ENCODE measurements at places on chromosomes 2 and 18. TPM values are rescaled to one million over a fixed set of nuclear protein-coding genes. Genes with fewer than 3 reads are reported as not detected.

GRCh38 chr2:160912276-160912675, 248.0 kb upstream of the TANK start:
- no peak for DNase-seq

DNA sequence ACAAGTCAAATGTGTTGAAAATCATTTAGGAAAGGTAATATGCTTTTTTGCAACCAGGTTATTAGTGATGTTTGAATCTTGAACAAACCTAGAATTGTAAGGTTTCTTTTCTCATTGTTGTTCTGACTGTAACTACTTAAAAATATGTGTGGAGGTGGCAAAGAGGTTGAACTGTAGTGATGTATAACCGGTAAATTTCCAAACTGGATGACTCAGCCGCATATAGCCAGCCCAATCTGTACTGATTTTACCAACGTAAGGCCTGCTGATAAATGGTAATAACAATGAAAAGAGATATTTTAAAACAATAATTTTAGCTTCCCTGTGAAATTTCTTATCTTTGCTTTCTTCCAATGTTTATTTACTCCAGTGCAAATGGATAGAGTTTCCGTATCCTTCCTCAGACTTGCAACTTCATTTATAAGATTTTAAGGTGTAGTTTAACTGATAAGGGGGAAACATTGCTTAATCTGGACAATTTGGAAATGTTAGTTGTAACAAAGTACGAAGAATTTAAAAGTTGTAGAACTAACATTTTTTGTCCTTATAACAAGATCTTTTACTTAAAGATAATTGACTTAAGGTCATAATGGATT, 1170.4 kb upstream of the ZEB2 start:
- DNase-seq: no peak

GRCh38 chr2:201908901-201909300, 102.6 kb downstream of the CDK15 start:
- DNase-seq: no peak

DNA sequence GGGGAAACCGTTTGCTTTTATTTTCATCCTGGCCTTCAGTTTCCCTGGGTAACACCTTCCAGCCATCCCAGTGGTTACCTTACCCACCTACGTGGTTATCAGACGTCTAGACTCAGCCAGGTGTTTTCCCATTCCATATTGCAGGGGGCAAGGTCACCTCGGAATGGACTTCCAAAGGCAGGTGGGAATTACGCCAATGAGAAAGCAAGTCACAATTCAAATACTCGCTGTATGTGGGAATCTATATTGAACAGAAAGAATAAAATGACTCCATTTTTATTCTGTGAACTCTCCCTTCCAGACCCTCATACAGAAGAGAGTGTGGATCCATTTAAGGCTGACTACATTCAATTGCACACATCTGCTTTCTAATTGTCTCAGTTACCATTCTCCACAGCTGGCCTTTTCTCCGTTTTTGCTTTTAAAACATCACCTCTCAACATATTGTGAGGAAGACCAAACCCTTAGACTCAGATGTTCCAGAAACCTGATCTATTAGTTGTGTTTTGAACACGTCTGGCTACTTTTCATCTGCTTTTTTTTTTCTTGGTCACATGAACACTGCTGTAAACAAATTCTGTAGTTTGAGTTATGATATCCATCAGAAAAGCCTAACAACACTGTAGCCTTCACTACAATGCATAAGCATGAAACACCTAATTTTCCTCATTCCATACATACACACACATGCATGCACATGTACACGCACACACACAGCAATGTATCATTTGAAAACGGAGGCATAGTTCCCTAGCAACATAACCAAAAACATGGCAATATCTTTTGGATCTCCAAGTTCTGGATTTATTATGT, 59.8 kb downstream of the BCL2 start:
- DNase-seq: no peak

DNA sequence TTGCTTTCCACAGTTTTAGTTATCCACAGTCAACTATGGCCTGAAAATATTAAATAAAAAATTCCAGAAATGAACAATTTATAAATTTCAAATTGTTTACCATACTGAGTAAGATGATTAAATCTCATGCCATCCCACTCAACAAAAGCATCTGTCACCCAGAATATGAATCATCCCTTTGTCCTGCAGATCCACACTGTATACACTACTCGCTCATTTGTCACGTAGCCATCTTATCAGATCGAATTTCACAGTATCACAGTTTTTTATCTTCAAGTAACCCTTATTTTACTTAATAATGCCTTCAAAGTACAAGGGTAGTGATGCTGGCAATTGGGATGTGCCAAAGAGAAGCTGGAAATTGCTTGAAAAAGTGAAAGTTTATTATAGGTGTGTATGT, 291.8 kb upstream of the LRATD1 start:
- no peak for DNase-seq

DNA sequence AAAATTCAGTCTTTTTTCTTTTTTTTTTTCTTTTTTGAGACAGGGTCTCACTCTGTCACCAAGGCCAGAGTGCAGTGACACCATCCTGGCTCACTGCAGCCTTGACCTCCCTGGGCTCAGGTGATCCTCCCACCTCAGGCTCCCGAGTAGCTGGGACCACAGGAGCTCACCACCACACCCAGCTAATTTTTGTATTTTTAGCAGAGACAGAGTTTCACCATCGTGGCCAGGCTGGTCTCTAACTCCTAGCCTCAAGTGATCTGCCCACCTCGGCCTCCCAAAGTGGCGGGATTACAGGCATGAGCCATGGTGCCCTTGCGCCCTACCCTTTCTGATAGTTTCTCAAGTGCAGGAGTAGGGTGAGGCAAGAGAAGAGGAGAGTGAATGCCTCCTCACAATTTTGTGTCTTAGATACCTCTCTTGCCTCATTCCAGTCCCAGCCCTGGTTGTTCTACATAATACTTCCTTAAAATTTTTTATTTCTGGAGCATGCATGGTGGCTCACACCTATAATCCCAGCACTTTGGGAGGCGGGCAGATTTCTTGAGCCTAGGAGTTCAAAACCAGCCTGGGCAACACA, 68.2 kb upstream of the CAB39 start:
- DNase-seq: no peak

GRCh38 chr18:7822435-7823331, 255.6 kb downstream of the PTPRM start:
- DNase-seq: peak; percentile 59

- DNase-seq: peak; percentile 10
Observed at GRCh38 chr2:101446869-101447268, 28.0 kb downstream of the RFX8 start.

DNA sequence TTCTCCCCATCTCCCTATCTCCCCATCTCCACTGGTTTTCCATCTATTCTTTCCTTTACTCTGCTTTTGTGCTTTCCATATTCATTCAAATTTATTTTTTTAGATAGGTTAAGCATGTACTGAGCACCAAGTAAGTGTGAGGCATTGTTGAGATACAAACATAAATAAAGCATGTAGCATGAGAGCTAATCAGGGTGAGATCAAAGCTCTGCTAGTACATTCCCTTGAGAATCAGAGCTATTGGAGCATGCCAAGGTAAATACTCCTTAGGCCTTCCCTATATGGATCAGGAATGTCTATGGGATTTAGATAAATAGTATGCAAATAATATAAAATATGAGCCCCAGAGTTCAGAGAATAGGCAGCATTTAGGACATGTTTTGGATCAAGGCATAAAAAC, 25.3 kb downstream of the BABAM2 start:
- peak; percentile 28 for DNase-seq

GRCh38 chr2:18703555-18703954, 114.2 kb upstream of the NT5C1B start:
- no peak for DNase-seq

DNA sequence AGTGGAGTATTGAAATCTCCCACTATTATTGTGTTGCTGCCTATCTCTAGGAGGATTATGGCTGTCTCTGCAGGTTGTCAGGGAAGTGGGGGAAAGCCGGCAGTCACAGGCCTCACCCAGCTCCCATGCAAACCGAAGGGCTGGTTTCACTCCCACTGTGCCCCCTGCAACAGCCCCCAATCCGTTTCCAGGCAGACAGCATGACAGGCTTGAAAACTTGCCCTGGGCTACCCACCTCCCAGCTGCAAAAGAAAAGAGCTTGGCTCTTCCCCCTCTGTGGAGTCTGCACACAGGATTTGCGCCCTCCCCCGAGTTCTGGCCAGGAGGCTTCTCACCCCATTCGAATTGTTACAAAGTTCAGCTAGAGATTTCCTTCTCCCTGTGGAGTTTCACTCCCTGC, 87.4 kb upstream of the MSTN start:
- DNase-seq: no peak

DNA sequence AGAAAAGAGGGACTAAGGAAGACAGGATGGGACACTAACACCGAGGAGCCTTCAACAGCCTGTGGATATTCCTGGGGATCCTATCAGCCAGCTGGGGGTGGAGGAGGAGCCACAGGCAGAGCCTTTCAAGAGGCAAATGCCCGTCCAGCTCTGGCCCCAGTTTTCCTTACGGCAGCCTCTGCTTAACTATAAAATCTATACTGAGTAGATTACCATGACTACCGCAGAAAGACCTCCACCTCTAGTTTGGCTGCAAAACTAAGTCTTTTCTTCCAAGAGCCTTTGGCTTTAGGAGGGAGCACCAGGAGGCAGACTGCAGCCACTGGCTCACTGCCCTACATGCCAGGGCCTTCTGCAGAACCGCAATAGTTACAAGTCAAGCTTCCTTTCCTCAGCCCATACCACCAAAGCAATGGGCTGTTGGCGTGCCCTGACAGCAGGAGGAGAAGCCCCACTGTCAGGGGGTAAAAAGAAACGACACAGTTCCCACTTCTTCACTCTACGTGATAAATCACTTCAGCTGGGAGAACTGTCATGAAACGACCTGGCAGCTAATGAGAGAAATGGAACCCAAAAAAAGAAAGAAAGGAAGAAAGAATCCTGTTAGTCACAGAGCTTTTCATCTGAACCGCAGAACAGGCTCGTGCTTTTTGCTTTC, 25.1 kb upstream of the CREB1 start:
- DNase-seq: no peak

GRCh38 chr2:236319036-236319435, 54.8 kb upstream of the ASB18 start:
- DNase-seq: no peak

DNA sequence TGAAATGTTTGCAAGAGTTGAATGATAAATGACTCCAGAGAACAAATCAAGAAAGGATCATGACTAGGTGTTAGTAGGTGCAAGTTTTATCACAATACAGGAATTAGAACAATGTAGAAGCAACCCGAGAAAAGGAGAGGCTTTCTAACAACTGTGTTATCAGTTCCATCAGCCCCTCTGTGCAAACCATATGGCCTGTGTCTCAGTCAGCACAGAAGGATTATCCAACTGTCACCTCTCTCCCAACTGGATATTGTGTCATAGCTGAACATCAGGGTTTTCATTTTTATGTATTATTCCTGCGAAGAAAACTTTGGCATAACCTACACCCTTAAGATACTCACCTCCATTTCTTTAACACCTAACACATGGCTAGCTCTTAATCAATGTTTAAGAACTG, 321.6 kb upstream of the RND3 start:
- no peak for DNase-seq

DNA sequence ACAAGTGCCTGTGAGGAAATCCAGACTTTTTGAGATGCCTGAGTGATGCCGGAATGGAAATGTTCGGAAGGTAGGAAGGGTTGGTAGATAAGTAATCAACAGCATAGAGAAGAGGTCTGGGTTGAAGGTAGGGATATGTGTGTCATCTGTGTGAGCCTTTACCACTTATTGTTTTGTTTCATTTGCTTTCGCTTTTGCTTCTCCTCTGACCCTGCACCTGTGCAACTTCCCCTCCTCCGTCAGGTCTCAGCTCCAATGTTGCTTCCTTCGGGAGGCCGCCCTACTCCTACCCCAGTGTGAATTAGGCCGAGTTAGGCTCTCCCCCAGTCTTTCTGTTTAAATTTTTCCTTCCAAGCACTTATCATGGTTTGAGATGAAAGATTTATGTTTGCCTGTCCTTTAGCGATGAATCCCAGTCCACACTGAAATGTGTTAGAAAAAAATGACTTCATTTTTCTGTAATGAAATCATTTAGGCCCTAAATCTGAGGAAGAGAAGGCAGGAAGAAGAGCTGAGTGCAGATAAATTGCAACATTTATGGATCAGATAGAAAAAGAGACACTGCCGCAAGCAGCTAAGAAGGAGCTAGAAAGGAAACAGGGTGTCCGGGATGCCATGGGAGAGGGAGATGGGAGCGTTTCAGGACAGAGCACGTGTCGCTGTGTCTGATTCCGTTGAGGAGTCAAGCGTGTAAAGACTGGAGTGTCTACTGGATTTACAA, 139.6 kb upstream of the PELI1 start:
- peak; percentile 28 for DNase-seq

- peak; percentile 34 for DNase-seq
Observed at GRCh38 chr2:69933254-69933828, 18.4 kb downstream of the MXD1 start.

GRCh38 chr2:217077831-217078407, 218.1 kb upstream of the TNP1 start:
- DNase-seq: no peak

DNA sequence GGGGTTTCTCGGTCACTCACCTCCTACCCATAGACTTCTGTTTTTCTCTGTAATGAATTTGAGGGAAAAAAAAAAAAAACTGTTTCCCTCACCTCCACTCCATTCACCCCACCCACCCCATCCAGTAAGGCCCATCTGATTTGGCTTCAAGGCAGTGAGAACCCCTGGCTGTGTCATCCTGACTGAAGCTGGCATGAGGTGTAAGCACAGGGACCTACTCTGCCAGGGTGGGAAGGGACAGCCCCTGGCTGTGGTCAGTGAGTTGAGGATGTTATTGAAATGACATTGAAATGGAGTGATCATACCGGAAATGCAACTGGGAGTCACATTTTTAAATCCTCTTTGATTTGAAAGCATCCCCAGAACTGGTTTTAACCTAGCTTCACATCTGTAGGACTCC, 19.1 kb upstream of the BCL2L11 start:
- no peak for DNase-seq

DNA sequence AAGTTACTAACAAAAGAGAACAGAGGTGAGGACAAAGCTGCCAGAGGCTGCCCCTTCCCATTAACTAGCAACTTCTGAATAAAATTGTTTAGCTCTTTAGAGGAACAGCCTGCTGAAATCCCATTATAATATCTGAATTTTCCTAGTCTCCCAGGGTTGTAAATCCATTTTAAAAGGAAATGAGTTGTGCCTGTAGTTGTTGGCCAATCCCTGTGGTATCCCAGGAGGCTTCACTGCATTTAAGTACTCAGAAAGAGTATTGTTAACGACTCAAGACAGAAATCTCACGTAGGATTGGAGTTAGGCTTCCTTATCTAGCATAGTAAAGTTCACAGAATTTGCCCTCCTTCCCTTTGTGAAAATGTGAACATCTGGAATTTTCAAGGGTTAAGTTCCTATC, 8.9 kb downstream of the LAPTM4A start:
- peak; percentile 48 for DNase-seq

- DNase-seq: no peak
Observed at GRCh38 chr2:129006135-129006886, 687.6 kb upstream of the HS6ST1 start.

DDX1 gene
- 126 TPM for total RNA-seq

C2orf42 gene
- total RNA-seq: 14.3 TPM

SP140L gene
- 9.2 TPM for total RNA-seq

ALPP gene
- not detected for total RNA-seq

RUFY4 gene
- total RNA-seq: not detected

SCYGR6 gene
- total RNA-seq: not detected

SPC25 gene
- total RNA-seq: 6.4 TPM

Data from dermis blood vessel endothelial cell (primary cell).